SJSA1 (cell line): ENCODE measurements at places on chromosomes 7 and 10. TPM values are rescaled to one million over a fixed set of nuclear protein-coding genes. Genes with fewer than 3 reads are reported as not detected.

Gene AP1S1
- 98.4 and 119 TPM in 2 replicates for total RNA-seq

Gene ANKRD1
- 25.3 and 29.8 TPM in 2 replicates for total RNA-seq

Gene RSPH10B
- total RNA-seq, result not detected in 2 replicates

DNA sequence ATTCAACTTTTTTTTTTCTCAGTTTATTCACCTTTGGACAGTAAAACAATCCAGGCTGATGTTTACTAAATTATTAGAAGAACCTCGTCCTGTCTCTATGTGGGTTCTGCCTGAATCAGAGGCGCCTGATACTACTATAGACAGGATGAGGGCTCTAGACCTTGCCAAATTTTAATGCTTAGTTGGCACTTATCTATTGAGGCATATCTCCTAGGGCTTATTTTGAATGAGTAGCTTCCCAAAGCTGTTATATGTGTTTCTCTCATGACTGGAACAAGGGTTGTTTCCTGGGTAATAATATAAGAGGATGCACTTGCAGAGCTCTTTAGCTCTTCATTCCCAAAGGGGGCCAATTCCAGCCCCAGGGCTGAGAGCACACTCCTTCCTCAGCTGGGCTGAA, 23.6 kb downstream of the HECW1 start:
- H3K27ac ChIP-seq, result no peak overlapping the region
- no peak for DNase-seq
- no peaks in the 10 kb centered on the region for H3K27me3 ChIP-seq
- peaks cover 50% of the 10 kb centered on the region for H3K4me1 ChIP-seq

- no peaks in the 10 kb centered on the region for H3K4me1 ChIP-seq
- no peak overlapping the region for H3K27ac ChIP-seq
- H3K4me3 ChIP-seq, result no peak overlapping the region
- no peaks in the 10 kb centered on the region for H3K27me3 ChIP-seq
These were observed 644.4 kb downstream of the GRM8 start for GRCh38 chr7:126608339-126608776.

GRCh38 chr7:1434891-1435670, 24.2 kb downstream of the MICALL2 start:
- H3K4me3 ChIP-seq, result no peak overlapping the region
- H3K27ac ChIP-seq, result no peak overlapping the region
- peaks cover 12% of the 10 kb centered on the region for H3K27me3 ChIP-seq
- DNase-seq, result no peak

- no peaks in the 10 kb centered on the region for H3K36me3 ChIP-seq
- H3K27ac ChIP-seq, result no peak overlapping the region
- peaks cover 83% of the 10 kb centered on the region for H3K27me3 ChIP-seq
- DNase-seq, result peak; percentile 56
- no peak overlapping the region for H3K4me3 ChIP-seq
These were observed 26.9 kb upstream of the TRIM56 start for GRCh38 chr7:101058355-101058754.

DNA sequence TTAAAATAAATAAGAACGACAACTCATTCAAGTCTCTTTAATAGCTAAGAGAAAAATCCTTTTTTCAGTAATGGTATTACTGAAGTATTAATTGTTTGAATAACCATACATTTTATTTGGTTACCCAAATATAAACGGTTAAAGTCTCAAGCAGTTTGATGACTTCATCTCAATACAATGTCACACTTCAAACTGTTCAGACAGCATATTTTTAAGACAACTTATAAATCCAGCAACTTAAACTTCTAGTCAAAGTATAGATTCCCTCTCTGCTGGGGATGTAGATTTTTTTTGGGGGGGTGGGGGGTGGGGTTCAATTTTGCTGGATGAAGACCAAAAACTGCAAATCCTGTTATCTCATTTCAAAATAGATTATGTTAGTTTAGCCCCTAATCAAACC, 42.0 kb downstream of the GNA12 start:
- H3K27me3 ChIP-seq, result no peaks in the 10 kb centered on the region
- H3K4me1 ChIP-seq, result peaks cover 44% of the 10 kb centered on the region
- H3K4me3 ChIP-seq, result no peak overlapping the region

DNA sequence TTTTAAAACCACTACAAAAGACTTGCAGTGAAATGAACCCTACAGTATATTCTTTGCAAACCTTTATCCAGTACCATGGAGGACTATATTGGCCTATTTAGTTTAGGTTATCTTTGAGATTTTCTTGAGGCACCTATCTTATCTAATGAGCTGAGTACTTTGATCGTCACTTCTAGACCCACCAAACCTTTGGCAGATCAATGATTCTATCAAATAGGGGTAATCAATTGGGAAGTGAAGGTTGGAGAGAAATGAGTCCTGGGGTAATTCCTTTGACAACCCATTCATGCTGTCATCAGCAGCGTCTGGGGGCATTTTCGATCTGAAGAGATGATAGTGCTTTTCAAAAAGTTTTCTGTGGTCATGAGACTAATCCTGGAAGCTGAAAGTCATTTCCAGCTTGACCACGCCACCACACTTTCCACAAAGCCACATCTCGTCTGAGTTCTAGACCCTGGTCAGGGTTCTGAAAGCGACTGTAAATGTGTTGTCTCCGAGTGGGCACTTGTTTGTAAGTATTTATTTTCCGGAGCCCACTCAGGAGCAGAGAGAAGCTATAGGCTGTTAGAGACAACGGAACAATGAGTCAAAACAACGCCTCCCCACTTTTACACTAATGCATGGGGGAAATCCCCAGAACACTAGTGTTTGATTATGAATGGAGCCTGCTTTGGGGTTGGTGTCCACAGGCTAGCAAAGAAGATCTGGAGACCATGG, 4.8 kb downstream of the EGR2 start:
- peaks cover 21% of the 10 kb centered on the region for H3K4me1 ChIP-seq
- no peak for DNase-seq
- H3K27ac ChIP-seq, result no peak overlapping the region
- H3K36me3 ChIP-seq, result peaks cover 18% of the 10 kb centered on the region

DNA sequence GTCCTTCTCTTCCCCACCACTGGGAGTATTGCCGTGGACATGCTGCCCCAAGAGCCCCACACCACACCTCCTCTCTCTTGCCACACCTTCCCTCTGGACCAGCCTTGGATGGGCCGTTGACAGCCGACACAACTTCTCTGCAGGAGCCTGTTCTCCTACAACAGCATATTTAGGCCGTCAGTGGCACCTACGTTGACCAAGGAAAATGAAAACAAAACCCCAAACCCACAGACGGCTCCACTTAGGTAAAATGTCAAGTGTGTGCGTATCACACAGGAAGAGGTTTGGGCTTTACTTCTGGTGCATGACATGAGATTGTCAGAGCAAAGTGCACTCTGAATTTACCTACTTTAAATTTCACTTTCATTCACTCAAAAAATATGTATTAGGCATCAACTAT, 246.6 kb downstream of the ZMYND11 start:
- DNase-seq, result no peak
- no peaks in the 10 kb centered on the region for H3K27me3 ChIP-seq
- no peak overlapping the region for H3K4me3 ChIP-seq
- H3K27ac ChIP-seq, result no peak overlapping the region
- no peaks in the 10 kb centered on the region for H3K4me1 ChIP-seq
- peaks cover 71% of the 10 kb centered on the region for H3K36me3 ChIP-seq

- H3K36me3 ChIP-seq, result no peaks in the 10 kb centered on the region
- H3K27ac ChIP-seq, result no peak overlapping the region
- no peak overlapping the region for H3K4me3 ChIP-seq
- H3K4me1 ChIP-seq, result no peaks in the 10 kb centered on the region
These were observed 86.5 kb downstream of the RELN start for GRCh38 chr7:103902917-103903316.

DNA sequence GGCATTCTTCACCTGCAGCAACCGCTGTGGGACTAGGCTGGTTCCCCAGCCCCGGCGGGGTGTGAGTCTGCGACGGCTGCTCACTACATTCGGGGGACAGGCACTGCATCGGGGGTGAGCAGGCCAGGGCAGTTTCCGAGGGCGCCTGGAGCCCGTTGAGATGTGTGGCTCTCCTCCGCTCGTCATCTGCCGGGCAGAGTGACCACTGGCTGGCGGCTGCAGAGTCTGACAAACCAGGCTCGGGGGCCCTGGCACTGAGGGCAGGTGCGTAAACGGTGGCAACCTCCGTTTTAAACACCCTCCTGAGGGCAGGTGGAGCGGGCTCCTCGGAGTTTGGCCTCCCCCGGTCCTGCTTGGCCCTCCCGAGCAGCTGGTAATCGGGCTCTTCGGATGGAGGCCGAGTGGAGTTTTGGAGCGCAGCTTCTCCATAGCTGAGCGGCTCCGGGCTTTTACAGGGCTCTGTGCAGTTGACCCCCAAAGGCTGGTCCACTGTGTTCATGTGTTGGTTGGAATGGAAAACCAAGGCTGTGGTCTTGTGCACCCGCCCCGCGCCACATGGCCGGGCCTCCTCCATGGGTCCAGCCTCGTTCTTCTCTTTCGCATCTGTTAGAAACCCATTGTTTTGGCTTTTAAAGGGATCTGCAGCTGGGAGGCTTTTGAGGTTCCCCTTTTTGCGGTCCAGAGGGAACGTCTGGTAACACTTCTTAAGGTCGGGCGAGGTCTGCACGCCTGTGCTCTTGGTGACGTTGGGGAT, 20.9 kb downstream of the INSYN2A start:
- H3K27ac ChIP-seq, result no peak overlapping the region
- H3K36me3 ChIP-seq, result peaks cover 16% of the 10 kb centered on the region
- no peak overlapping the region for H3K4me3 ChIP-seq
- no peak for DNase-seq
- no peaks in the 10 kb centered on the region for H3K27me3 ChIP-seq

DNA sequence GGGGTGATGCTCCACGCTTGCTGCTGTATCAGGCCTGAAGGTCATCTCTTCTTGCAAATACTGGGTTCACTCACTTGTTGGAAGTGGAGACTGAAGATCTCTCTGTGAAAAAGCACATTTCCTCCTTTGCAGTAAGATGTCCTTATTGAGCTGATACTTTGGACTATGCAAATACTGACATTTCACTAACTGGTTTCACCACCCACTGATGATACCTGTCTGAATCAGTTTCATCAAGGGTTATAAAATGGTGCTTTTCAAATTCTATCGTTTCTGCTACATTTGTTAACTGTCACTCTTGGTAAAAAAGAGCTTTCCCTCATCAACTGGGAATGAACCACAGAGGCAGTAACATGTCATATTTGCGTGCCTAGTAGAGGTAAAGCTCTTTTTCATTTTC, 35.5 kb downstream of the RAB19 start:
- DNase-seq, result no peak
- peaks cover 5% of the 10 kb centered on the region for H3K4me1 ChIP-seq
- no peak overlapping the region for H3K4me3 ChIP-seq
- no peaks in the 10 kb centered on the region for H3K36me3 ChIP-seq

GRCh38 chr7:67723591-67723990, 727.0 kb downstream of the TYW1 start:
- no peak overlapping the region for H3K27ac ChIP-seq
- DNase-seq, result no peak
- no peaks in the 10 kb centered on the region for H3K36me3 ChIP-seq
- H3K4me3 ChIP-seq, result no peak overlapping the region

- peaks cover 8% of the 10 kb centered on the region for H3K36me3 ChIP-seq
- DNase-seq, result peak; percentile 58
- H3K4me1 ChIP-seq, result peaks cover 19% of the 10 kb centered on the region
- H3K27me3 ChIP-seq, result no peaks in the 10 kb centered on the region
These were observed 938 bp upstream of the CADPS2 start for GRCh38 chr7:122887198-122887597.

GRCh38 chr10:128721963-128722445, 595.8 kb upstream of the MKI67 start:
- no peak overlapping the region for H3K27ac ChIP-seq
- no peaks in the 10 kb centered on the region for H3K36me3 ChIP-seq
- H3K27me3 ChIP-seq, result no peaks in the 10 kb centered on the region
- H3K4me1 ChIP-seq, result no peaks in the 10 kb centered on the region
- DNase-seq, result no peak

DNA sequence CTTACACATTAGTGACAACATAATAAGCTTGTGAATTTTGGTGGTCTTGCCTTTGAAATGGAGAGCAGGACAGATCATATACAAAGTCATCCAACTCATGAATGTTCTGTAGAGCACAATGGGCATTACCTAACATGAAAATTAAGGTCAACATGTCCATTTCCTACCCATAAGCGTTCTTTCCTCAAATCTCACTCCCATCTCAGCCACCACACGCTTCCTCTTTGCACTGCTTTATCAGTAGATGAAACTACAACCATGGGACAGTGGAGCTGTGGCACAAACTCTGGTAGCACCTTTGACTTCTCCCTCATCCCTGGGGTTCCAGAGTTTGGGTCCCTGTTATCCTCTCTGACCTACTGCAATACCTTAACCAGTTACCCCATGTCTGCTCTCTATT, 2.2 kb downstream of the PON2 start:
- H3K27me3 ChIP-seq, result no peaks in the 10 kb centered on the region
- DNase-seq, result no peak
- no peak overlapping the region for H3K4me3 ChIP-seq
- H3K36me3 ChIP-seq, result peaks cover 7% of the 10 kb centered on the region; the same call in 1 of the 2 replicates

DNA sequence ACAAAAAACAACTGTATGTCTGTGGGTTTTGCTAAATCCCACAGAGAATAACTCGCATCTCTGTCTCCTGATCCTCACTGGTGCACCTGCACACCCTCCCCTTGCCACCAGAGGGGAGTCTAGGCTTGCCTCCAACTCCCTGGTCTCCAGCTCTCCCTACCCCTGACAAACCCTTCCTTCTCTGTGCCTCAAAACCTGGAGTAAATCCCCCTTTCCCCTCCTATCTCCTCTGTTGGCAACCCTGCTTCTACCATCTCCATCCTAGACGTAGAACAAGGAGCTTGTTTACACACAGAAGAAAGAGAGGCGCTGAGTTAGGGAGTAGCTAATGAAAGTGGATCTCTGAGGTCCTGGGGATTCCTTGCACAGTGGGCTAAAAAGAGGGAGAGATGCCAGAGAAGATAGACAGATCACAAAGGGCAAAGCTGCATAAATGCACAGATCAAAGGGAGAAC, 6.0 kb downstream of the MBLAC1 start:
- no peak overlapping the region for H3K27ac ChIP-seq
- H3K36me3 ChIP-seq, result no peaks in the 10 kb centered on the region
- peak; percentile 57 for DNase-seq

GRCh38 chr10:122549636-122550035, 10.9 kb upstream of the DMBT1 start:
- no peaks in the 10 kb centered on the region for H3K36me3 ChIP-seq
- no peak overlapping the region for H3K4me3 ChIP-seq
- H3K27ac ChIP-seq, result no peak overlapping the region
- H3K27me3 ChIP-seq, result no peaks in the 10 kb centered on the region
- DNase-seq, result no peak
- no peaks in the 10 kb centered on the region for H3K4me1 ChIP-seq

DNA sequence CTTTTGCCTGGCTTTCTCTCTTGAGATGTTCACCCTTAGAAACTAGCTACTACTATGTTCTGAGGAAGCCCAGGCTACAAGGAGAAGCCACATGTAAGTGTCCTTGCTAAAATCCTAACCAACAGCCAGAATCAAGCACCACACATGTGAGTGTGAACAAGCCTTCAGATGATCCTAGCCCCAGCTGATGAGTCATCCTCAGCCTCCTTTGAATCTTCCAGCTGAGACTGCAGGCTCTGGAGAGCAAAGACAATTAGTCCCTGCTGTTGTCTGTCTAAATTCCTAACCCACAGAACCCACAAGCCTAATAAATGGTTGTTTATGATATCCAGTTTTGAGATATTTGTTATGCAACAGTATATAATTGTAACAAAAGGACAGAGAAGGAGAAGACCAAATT, 92.8 kb upstream of the TAC1 start:
- H3K27me3 ChIP-seq, result no peaks in the 10 kb centered on the region
- DNase-seq, result no peak
- no peaks in the 10 kb centered on the region for H3K4me1 ChIP-seq
- no peak overlapping the region for H3K27ac ChIP-seq
- no peak overlapping the region for H3K4me3 ChIP-seq
- no peaks in the 10 kb centered on the region for H3K36me3 ChIP-seq

GRCh38 chr10:8731121-8732095, 676.9 kb downstream of the GATA3 start:
- DNase-seq, result no peak
- no peaks in the 10 kb centered on the region for H3K4me1 ChIP-seq
- no peak overlapping the region for H3K4me3 ChIP-seq
- no peaks in the 10 kb centered on the region for H3K36me3 ChIP-seq
- no peak overlapping the region for H3K27ac ChIP-seq
